Activated CD4-positive, alpha-beta T cell treated with anti-CD3 and anti-CD28 coated beads for 24 hours (primary cell): ENCODE measurements at places on chromosomes 16 and 17.

DNA sequence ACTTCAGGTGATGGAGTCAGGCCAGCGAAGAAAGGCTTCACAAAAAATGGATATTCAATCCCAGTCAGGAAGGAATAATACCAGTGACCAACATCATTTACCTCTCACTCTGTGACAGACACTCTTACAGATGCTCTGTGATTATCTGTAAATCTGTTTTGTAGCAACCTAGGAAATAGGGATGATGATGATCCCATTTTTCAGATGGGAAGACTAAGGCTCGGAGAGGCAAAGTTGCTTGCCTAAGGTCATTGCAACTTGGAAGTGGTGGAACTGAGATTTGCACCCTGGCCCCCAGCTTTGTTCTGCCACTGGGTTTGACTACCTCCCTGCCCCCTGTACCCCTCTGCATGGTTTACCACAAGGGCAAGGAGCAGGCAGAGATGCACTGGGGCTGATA, 14.1 kb upstream of the WSCD1 start:
- no peak for DNase-seq

- no peak for DNase-seq
Measured at GRCh38 chr17:73342541-73343167, 30.9 kb upstream of the CDC42EP4 start.

GRCh38 chr17:47813077-47813476, 8.5 kb downstream of the OSBPL7 start:
- DNase-seq, result no peak

DNA sequence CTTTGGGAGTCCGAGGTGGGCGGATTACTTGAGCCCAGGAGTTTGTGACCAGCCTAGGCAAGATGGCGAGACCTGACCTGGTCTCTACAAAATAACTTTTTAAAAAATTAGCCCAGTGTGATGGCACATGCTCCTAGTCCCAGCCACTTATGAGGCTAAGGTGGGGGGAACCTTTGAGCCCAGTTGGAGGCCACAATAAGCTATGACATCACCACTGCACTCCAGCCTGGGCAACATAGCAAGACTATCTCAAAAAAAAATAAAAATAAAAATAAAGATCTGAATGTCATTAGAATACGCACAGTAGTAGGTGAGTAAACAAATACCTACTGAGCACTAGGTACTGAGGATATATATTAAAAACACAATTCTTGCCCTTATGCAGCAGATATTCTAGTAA, 3.1 kb downstream of the SIAH1 start:
- DNase-seq, result no peak

DNA sequence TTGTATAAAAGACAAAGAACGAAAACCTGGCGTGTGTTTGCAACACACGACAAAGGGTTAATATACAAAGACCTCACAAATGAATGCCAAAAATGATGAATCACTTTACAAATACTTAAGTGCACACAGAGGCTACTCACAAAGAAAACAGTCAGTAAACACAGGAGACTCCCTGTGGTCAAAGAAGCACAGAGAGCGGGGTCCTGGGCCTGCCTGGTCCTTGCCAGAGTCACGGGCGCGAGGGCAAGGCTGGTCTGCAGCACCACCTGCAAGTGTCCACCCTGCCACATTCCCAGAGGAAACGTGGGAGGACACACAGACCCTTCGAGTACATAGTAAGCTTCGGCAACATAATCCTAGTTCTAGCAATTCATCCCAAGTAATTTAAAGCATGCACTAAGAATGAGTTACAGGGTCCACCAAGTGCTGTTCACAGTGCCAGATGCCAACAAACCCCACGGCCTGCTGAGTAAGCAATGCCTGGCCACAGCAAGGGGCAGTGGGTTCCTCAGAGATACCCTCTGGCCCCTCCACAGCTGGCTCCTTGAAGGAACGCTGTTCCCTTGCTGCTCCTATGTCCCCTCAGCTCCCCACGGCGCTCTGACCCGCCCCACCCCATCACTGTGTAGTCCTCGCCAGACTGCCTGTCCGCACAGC, 24.6 kb upstream of the FAAP100 start:
- no peak for DNase-seq

GRCh38 chr17:65137021-65137939, at the start of gene RGS9:
Gene RGS9, plus strand, starts transcription at chr17:65137370. Its CDS starts 171 bp downstream, at chr17:65137541.
- peak; percentile 71 for DNase-seq

DNA sequence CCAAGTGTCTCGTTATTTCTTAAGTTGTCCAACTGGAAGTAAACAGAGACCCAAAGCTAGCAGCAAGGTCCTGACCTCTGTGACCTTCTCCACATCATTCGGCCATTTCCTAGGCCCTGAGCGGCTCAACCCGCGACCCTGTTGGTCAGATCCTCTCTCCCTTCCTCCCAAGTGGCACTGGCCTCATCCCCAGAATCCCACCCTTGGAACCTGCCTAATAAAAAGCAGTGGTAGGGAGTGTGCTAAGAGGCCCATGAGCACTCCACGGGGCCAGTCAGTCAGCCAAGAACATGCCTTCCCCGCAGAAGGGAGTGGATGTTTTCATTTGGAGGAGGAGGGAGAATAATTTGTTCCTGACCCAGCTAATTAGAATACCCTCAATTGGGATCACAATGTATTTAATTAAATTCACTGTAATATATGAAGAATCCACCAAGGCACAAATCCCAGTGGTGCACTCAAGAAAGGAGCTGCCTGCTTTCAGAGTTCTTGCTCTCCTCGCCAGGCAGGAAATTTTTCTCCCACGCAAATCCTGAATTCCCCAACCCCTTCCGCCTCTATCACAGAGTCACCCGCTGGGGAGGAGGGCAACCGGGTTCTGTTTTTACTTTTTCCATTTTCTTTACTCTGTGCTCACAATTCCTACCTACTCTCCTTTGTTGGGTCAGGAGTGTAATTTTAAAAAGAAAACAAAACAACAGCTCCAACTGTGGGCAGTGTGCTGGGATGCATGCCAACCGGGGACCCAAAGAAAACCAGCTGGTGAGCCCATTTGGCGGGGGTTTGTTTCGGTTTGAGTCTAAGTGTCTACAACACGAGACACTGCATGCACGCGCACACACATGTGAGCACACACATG, 153.4 kb downstream of the ZFHX3 start:
- DNase-seq, result no peak

GRCh38 chr17:8708025-8708461, 36.6 kb downstream of the CCDC42 start:
- DNase-seq, result no peak

- no peak for DNase-seq
Measured at GRCh38 chr17:2363318-2363717, 26.0 kb downstream of the SGSM2 start.

GRCh38 chr17:351449-351738, 1.2 kb downstream of the RPH3AL start:
- no peak for DNase-seq

GRCh38 chr17:80665792-80666191, 121.2 kb downstream of the RPTOR start:
- DNase-seq, result no peak
